Esophagus squamous epithelium (tissue), 5 donors: ENCODE measurements at places on chromosomes 7 and 10. TPM values are rescaled to one million over a fixed set of nuclear protein-coding genes. Genes with fewer than 3 reads are reported as not detected.

PRTFDC1 gene
- 1.5 TPM for total RNA-seq

GRCh38 chr7:111894518-111894917 is 311.7 kb downstream of the DOCK4 start:
- DNase-seq = no peak

DNA sequence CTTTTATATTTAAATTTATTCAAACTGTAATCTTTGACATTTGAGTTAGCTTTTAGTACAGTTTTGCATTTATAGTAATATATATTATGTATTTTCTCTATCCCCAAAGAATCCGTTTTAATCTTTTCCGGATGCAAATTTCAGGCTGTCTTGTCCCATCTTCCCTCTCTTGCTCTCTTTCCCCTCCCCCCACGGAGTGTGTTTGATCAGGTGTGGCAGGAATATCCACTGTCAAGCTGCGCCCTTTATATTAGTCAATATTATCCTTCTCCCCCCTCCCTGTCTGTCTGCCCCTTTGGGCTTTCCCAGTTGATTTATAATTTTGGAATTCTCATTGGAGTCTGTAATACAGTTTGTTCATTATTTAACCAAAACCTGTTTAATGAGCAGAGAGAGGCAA is 19.0 kb downstream of the GBF1 start:
- no peak for DNase-seq

- no peak for DNase-seq
Measured at GRCh38 chr7:18356191-18356645, 139.3 kb upstream of the HDAC9 start.
